ENCODE measurements at places on chromosomes 4 and X. TPM values are rescaled to one million over a fixed set of nuclear protein-coding genes. Genes with fewer than 3 reads are reported as not detected.

Gene GPR82
- total RNA-seq = not detected

Gene PCDH19
- 0.07 TPM for total RNA-seq

Gene SATL1
- not detected for total RNA-seq

Gene ARHGAP36
- total RNA-seq = not detected

Gene MAGIX
- total RNA-seq = 1.7 TPM

Gene CENPI
- 16.1 TPM for total RNA-seq

Gene SAGE1
- not detected for total RNA-seq

Gene RNF175
- total RNA-seq = not detected

Gene UGT2B11
- not detected for total RNA-seq

Gene PDE6B
- not detected for total RNA-seq

Gene NCAPG
- total RNA-seq = 30.4 TPM

Gene CNGA2
- total RNA-seq = not detected

Gene CFI
- total RNA-seq = 0.21 TPM

Gene FAM120C
- total RNA-seq = 6.1 TPM

Gene MTTP
- total RNA-seq = 0.28 TPM

Gene FTSJ1
- total RNA-seq = 65.0 TPM

Gene PNMA6F
- total RNA-seq = not detected

Gene ADH7
- total RNA-seq = 14.7 TPM

Gene PPP4R3C
- total RNA-seq = not detected

Gene SFRP2
- not detected for total RNA-seq

Gene ELOVL6
- 26.1 TPM for total RNA-seq

Gene LANCL3
- 0.05 TPM for total RNA-seq

Gene OPN1MW
- not detected for total RNA-seq

Gene TRIM75
- not detected for total RNA-seq

Gene UBQLN2
- total RNA-seq = 26.5 TPM

Gene MAGEE1
- total RNA-seq = 2.5 TPM

Gene S100G
- not detected for total RNA-seq

Gene RTL5
- 0.09 TPM for total RNA-seq

Gene UGT2A3
- total RNA-seq = not detected

Gene ETDA
- not detected for total RNA-seq

Gene MAML3
- 3.2 TPM for total RNA-seq

Gene SOX3
- not detected for total RNA-seq

Gene CFP
- 0.21 TPM for total RNA-seq

Gene MAGEB10
- total RNA-seq = not detected

Gene GNRHR
- not detected for total RNA-seq

Gene KCNIP4
- total RNA-seq = not detected

Gene MYL5
- 8.5 TPM for total RNA-seq

Gene MID1IP1
- 89.9 TPM for total RNA-seq

Gene GNPDA2
- 11.8 TPM for total RNA-seq

Gene STOX2
- total RNA-seq = 4.2 TPM

Gene KLHL5
- 43.9 TPM for total RNA-seq
